ENCODE measurements at places on chromosomes 2 and 18.

- DNase-seq: no peak
Observed at GRCh38 chr2:66563473-66563872, 128.5 kb downstream of the MEIS1 start.

- DNase-seq: no peak
Observed at GRCh38 chr2:60370814-60371213, 182.6 kb downstream of the BCL11A start.

GRCh38 chr2:75607988-75608683 lies 38.4 kb upstream of the MRPL19 start:
- DNase-seq: no peak

DNA sequence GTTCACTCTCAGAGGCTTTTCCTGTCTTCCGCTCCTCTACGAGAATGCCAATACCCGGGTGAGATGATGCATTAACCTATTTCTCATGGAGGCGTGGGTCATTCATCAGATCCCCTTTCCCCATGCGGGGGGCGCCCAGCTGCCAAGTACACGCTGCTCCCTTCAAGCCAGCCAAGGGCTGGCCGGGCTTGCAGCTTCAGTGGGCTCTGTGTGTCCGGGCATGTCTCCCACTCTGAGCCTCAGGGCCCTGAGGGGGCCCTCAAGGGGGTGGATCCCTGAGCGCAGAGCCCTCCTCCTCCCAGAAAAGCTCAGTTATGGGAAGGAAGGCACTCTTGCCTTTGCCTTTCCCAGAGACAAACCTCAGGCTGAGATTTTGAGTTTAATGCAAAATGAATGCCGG lies 431.8 kb upstream of the MYT1L start:
- no peak for DNase-seq

GRCh38 chr2:33104726-33105125 lies 158.0 kb downstream of the LTBP1 start:
- no peak for DNase-seq

- no peak for DNase-seq
Observed at GRCh38 chr2:218091746-218092145, 22.7 kb downstream of the RUFY4 start.

- no peak for DNase-seq
Observed at GRCh38 chr2:205650450-205650849, 31.9 kb upstream of the NRP2 start.

- peak; percentile 48 for DNase-seq
Observed at GRCh38 chr2:84919885-84920580, 14.6 kb downstream of the TMSB10 start.
